ENCODE measurements at places on chromosomes 6 and 20.

GRCh38 chr6:26613689-26614683, 17.2 kb downstream of the ABT1 start:
- DNase-seq: no peak

GRCh38 chr6:17269840-17270239, 11.3 kb upstream of the RBM24 start:
- DNase-seq: no peak

DNA sequence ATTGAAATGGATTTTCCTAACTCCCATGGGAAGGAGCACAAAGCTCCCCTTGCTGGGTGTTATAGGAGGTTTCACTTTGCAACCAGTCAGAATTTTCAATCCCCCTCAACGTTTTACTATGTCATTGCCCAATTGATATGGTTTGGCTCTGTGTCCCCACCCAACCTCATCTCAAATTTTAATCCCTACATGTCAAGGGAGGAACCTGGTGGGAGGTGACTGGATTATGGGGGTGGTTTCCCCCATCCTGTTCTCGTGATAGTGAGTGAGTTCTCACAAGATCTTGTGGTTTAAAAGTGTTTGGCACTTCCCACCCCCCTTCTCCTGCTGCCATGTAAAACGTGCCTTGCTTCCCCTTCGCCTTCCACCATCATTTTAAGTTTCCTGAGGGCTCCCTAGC, 62.9 kb downstream of the ZMYND8 start:
- no peak for DNase-seq

DNA sequence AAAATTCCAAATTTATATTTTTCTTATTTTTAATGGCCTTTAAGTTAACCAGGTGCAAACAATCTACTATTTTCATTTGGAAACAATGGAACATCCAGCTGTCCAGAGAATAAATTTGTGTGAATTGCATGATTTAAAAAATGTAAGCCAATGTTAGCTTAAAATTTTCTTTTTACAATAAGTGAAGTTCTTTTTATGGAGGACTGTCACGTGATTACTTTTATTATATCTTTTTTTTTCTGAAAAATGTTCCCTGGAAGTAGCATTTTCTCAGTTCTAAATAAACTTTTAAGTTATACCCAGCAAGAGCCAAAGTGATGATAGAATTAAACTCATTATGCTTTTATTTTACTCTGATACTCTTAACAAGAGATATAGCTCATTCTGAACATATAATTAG, 267.7 kb upstream of the SLC35B3 start:
- no peak for DNase-seq

DNA sequence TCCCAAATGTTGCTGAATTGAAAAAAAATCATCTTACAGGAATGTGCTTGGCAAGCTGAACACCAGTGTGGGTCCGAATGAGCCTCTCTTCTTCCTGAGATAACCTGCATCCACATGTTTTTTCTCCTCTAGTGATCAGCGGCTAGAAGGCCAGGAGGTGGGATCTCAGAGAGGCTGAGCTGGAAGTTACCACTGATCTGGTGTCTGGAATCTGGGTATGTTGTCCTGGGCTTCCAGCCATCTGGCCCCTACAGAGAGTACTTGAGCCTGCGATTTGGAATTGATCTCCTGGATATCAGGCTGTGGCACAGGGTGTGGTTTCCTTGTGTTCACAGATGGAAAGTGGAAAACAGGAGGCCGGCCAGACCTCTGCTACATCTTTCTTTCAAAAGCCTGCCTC, 35.9 kb downstream of the SULF2 start:
- peak; percentile 61 for DNase-seq

DNA sequence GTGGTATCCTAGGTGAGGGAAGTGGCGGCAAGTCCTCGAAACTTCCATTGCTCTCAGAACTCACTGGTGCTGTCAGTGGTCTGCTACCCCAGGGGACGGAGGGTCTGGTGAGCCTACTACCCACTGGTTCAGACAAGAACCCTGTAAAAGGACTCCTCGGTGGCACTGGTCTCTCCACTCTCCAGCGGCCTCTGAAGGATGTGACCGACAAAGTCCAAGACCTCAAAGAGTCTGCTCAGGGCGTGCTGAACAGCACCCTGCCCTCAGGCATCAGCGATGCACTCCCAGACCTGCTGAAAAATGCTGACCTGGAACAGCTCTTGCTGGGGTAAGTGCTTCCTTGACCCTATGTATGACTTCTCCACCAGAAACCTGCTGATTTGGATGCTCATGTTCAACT, 51.8 kb downstream of the CDK5RAP1 start:
- DNase-seq: no peak

DNA sequence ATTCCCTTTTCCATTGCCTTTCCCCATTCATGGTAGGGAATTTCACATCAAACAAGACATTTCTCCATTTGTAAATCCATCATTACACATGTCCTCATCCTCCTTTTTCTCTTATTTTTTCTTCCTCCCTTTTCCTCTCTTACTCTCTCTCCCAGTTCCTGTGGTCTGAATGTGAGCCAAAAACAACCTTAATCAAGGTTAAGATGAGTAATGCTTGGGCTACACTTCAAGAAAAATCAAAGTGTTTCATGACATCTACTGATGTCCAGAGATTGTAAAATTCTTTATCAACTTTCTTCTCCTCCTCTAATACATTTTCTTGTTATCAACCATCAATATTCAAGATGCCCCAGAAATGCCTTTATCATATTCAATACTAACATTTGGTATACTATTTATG, 208.0 kb upstream of the PRND start:
- DNase-seq: no peak

DNA sequence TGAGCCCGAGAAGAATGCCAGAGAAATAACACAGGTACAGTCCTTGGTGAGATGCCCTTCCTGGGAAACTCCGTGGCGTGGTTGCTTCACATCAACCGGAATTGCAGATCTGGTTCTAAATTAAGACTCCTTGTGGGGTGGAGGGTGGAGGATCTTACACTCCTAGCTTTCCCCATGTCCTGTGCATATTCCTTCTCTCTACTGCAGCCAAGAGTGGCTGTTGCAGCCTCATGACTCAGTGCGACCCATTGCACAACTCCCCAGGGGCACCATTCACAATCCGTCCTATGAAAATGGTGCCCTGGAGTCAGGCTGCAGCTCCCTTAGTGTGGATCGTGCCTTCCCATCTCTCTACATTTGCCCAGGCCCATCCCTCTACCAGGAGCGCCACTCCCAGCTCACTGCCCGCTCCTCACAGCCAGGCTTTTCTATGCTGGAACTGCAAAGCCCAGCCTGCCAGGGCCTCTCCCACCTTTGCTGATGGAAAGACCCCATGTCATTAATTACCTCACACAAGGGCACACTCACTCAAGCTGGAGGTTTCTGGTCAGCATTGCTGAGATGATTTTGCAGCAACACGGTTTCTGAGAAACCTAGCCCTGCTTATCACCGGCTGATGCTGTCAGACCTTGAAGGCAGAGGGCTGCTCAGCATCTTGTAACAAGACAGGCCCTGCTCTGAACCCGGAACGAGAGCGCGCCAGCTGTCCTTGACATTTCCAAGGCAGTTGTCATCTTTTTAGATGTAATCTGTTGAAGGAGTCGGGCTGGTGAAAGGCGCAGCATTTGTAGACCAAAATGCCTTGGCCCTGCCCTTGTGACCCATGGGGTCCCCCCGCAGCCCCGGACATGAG, 39.7 kb downstream of the SIRPA start:
- DNase-seq: peak; percentile 93

- no peak for DNase-seq
Measured at GRCh38 chr6:11431455-11431937, 106.1 kb upstream of the TMEM170B start.

DNA sequence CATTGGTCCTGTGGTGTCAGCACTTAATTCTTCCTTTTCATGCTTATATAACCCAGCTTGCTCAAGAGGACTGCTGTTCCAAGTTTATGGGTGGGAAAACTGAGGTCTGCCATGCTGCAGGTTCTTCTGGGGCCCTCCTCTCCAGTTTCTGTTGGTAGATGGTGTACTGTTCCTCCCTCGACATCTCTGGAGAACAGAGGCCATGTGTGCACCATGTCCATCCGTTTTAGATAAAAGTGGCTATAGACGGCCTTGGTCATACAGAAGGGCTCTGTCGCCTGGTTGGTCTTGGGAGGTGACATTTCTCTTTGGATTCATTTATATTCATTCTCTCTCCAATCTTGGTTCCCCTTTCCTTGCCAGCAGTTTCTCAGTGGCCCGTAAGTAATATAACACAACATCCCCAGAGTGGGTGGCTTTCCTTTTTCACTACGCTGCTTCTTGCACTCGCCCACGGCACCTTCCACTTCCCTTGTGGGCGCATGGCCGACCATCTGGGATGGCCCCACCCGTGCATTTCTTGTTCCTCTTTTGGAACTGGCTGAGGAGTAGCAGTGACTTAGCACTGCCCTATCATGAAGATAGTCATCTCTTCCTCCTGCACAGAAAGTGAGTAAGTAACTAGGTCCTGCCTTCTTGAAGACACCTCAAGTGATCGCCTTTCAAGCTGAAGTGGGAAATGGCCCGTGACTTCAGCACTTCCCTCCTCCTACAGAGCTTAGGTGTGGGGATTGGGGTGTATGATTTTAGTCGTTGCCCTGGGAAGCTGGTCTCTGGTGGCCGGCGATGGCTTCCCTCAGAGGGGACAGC, 94.2 kb downstream of the RREB1 start:
- DNase-seq: no peak

DNA sequence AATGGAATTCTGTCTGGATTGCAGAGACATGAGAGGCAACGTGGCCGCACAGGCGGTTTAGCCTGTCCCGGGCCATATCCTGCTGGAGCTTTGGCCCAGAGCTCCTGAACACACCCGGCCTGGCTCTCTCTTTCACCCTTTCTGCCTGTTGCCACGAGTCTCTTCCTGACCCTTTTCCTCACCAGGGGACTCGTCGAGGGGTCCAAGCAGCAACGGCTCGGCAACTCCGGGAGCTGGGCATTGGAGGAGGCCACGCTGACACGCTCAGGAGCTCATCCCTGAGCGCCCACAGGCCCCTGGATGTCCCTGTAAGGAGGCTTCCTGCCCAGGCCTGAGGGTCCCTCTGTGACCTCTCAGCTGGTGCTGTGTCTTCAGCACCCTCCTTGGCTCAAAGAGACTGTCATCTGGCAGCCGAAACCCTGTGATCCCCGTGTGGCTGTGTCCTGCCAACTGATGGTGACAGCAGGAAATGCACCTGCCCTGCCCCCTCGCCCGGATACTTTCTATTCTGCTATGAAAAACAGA, 103.8 kb downstream of the RNASET2 start:
- no peak for DNase-seq

GRCh38 chr20:4216142-4216735, 200.9 kb upstream of the RNF24 start:
- no peak for DNase-seq

DNA sequence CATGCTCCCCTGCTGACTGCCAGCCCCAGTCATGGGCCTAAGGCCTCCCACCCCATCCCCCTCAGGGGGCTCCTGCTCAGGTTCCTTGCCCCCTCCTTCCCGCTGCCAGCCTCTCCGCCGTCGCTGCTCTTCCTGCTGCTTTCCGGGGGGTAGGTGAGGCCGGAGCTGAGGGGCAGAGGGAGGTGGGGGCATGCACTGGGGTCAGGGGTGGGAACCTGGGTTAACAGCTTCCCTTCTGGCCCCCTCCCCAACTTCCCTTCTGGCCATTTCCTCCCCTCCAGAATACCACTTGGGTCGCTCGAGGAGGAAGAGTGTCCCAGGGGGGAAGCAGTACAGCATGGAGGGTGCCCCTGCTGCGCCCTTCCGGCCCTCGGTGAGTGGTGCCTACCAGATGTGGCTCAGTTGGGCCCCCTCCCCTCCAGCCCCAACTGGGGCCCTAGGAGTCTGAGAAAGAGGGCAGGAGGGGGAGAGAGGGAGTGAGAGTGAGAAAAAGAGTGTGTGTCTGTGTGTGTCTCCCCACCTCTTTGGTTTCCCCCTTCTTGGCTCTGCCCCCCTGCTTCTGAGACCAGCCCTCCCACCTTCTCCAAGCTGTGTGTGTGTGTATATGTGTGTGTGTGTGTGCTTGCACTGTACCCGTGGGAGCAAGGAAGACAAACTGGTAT, 12.1 kb downstream of the SYNGAP1 start:
- DNase-seq: no peak
